ENCODE measurements at places on chromosomes 11 and 22. TPM values are rescaled to one million over a fixed set of nuclear protein-coding genes. Genes with fewer than 3 reads are reported as not detected.

The TYR gene
- polyA plus RNA-seq, result not detected

The MMP10 gene
- not detected for polyA plus RNA-seq

DNA sequence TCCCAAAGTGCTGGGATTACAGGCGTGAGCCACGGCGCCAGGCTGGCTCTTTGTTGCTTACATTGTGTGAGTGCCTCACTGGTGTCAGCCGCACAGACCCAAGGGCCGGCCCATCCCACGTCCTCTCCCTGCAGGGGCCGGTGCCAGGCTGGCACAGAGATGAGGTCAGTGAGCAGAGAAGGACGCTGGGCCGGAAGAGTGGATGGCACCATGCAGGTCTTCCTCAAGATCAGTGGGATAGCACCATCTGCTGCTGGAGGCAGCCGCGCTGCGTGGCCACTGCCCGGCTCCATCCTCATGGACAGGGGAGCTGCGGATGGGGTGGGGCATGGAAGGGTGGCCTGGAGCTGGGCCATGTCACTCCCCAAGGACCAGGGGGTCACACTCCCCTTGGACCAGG lies 22.0 kb upstream of the FGF4 start:
- no peak for DNase-seq

DNA sequence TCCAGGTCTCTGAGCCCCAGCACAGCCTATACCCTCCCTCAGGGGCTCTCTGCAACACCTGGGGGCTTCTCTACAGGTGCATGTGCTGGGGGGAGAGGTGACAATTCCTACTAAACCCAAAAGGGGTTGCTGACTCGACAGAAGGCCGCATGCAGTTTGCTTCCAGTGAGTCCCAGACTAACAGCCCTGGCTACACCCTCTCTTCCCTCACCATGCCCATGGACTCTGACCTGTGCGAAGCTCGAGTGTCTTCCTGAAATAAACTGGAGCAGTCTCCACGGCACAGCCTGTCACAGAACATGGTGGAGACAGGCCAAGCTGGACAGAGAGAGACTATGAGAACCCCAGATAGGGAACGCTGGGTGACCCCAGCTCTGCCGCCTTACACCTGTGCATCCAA lies 16.6 kb downstream of the PLEKHA7 start:
- no peak for DNase-seq

GRCh38 chr22:33271390-33272161 lies 213.4 kb upstream of the SYN3 start:
- peak; percentile 89 for DNase-seq

- DNase-seq, result no peak
Observed at GRCh38 chr11:110892741-110893285, 180.6 kb upstream of the ARHGAP20 start.

DNA sequence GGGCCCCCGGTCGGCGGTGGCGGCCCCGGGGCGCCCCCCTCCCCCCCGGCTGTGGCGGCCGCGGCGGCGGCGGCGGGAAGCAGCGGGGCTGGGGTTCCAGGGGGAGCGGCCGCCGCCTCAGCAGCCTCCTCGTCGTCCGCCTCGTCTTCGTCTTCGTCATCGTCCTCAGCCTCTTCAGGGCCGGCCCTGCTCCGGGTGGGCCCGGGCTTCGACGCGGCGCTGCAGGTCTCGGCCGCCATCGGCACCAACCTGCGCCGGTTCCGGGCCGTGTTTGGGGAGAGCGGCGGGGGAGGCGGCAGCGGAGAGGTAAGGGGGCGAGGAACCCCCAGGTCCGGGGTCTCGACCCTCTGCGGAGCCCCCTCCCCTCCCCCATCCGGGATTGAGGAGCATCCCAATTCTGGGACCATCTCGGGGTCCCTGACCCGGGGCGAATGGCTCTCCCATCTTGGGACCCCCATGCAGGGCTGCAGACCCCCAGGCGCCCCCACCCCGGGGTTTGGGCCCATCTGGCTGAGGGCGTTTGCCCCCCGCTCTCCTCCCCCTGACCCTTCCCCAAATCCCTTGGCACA lies 431 bp downstream of the KMT2A start:
- DNase-seq, result peak; percentile 65

- DNase-seq, result no peak
Observed at GRCh38 chr11:70246196-70246595, 24.3 kb upstream of the PPFIA1 start.

The DRICH1 gene
- polyA plus RNA-seq, result 0.38 TPM

DNA sequence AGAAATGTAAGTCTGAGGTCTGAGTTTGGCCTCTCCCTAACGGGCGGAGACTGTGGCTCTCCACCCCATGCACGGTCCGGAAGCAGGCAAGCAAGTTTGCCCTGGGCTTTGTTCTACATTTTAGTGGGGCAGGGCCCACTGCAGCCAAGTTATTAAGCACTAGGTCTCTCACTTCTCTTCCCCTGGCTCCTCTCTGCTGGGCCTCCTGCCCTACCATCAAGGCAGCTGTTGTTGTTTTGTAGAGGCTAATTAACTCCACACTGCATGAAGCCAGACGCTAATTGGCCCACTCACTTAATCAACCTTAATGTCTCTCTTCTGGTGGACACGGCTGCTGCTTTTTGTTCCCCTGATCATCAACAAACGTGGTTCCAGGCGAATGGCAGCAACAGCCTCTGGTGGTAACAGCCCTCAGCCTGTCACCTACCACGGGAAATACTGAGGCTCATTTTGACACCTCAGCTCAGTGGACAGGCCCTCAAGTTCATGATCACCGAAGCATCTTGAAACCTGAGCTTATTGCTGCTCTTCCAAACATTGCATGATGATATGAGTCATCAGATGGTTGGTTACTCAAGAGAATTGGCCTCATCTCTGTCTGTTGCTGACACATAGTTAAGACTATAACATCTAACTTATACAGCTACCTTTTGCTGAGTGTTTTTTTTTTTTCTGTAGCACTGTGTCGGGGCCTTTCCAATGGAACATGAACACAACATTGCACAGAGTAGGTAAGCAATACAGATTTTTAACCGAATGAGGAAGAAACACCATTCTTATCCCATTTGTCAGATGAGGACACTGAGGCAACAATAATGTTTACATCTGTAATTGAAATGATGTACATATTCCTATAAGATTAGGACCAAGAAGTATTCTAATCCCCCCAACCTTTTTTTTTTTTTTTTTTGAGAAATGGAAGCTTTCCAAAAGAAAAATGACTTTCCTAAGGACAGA lies 20.8 kb upstream of the LMO2 start:
- peak; percentile 67 for DNase-seq

DNA sequence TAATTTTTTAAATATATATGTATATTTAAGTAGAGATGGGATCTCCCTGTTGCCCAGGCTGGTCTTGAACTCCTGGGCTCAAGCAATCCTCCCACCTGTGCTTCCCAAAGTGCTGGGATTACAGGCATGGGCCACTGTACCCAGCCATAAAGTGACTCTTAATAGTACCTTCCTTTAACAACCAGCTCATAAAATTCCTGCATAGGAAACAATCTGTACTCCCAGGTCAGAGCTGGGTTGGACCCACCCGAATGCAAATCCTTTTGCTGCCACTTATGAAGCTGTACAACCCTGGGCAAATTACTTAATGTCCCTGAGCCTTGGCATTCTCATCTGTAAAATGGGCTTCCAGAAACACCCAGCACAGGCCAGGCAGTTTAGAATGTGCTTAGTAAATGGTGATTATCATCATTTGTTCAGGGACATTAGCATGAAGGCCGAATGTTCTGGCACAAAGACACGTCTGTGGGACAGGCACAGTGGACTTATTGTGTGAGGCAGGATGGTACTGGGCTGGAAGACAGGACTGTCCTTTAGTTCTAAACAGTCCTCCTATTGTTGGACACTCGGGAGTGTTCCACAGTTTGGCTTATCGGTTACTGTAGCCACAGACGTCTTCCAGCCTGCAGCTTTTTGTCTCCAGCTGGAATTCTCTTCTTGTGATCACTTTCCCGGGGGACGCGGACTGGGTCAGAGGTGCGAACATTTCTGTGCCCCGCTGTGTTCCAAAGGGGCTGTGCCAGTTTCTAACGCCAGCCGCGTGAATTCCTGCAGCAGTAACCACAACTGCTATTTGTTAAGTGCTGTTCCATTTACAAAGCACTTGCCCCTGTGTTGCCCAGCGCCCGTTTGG lies 6.0 kb downstream of the PDXP start:
- DNase-seq, result no peak

GRCh38 chr11:250740-251299 lies 14.0 kb downstream of the PSMD13 start:
- DNase-seq, result peak; percentile 85

The STT3A gene
- polyA plus RNA-seq, result 19.8 TPM

- no peak for DNase-seq
Observed at GRCh38 chr22:31038686-31039085, 42.4 kb upstream of the SMTN start.

The NCAM1 gene
- 1.8 TPM for polyA plus RNA-seq

GRCh38 chr11:14821031-14821430 lies 71.0 kb downstream of the CYP2R1 start:
- no peak for DNase-seq

DNA sequence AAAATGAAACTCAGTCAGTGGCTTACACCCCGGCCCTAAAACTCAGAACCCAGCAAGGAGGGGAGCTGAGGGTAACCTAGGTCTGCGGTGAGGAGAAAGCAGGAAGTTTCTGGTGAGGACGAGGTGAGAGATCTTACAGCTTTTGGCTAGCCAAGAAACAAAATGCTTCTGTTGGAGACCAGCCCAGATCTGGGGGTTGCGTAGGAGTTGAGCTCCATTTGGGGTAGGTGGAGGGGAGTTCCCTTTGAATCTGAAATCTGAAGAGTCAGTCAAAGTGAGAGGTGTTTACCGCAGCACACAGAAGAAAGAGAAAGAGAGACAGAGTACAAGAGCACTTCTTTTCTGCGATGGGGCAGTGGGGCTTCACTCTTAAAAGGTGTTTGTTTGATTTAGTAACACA lies 29.6 kb downstream of the EHF start:
- DNase-seq, result no peak

The SLC1A2 gene
- not detected for polyA plus RNA-seq

DNA sequence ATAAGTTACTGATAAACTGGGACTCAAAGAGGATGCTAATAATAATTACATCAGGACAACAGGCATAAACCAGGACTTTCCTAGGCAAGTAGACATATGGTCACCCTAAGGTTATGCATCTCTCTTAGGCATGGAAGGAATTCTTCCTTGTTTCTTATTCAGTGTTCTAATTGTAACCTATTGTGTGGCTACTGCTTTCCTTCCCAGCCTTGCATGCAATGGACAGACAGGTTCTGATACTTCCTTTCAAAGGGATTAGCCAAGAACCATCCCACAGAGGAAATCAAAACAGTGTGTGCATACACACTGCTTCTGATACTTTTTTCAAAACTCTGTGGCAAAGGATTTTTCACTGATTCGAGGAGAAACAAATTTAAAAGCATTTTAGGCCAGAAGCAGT lies 48.3 kb downstream of the RRAS2 start:
- no peak for DNase-seq

GRCh38 chr11:97772705-97773104 lies 1248.0 kb upstream of the CNTN5 start:
- DNase-seq, result no peak

DNA sequence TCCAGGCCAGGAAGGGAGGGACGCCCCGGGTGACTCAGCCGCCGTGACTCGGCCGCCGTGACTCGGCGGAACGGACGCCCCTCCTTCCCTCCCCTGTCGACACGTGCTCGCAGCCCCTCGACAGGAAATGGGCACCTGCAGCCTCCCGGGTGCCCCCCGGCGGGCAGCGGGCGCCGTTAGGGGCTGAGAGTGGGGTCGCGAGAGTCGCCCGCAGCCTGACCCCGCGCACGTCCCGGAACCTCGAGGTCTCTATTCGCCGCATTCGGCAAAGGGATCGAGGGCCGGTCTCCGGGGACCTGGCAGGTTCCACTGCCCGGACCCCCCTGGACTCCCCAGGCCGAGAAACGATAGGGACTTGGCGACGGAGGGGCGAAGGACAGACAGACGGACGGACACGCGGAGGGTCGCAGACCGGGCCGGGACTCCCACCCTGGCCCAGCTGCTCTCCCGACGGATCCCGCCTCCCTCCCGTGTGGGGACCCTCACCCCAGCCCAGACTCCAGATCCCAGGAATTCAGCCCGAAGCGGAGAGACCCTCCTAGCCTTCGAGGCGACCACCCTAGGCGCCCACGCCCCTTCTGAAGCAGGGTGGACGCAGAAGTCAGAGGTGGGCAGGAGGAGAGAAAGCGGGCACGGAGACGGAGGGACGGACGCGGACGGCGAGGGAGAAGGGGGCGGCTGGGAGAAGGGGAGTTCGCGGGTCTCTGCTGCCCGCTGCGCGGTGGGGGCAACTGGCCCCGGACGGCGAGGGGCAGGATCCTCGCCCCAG lies 648 bp downstream of the FOSL1 start:
- DNase-seq, result peak; percentile 81

GRCh38 chr11:32279672-32280071 lies 155.7 kb downstream of the WT1 start:
- DNase-seq, result no peak

DNA sequence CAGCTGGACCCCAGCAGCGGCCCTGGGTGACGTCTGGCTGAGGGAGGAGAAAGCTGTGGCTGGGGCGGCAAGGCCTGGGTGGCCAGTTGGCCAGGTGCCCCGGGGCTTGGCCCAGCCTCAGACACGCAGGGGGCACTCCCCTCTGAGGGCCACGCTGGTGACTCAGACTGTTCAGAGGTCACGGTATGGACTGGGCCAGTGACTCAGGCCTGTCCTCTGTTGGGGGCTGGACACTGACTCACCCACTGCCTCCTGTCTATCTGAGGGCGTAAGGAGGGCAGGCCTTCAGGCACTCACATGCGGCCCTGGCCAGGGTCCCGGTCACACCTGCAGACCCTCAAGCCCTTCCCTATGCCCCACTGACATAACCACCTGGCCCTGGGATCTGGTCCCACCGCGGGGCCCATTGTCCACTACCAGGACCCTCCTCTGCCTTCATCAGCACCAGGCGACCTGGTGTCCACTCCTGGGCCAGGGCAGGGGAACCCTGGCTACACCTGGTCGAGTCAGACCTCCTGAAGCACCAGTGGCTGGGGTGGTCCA lies 3.7 kb upstream of the MUC5AC start:
- DNase-seq, result peak; percentile 79

DNA sequence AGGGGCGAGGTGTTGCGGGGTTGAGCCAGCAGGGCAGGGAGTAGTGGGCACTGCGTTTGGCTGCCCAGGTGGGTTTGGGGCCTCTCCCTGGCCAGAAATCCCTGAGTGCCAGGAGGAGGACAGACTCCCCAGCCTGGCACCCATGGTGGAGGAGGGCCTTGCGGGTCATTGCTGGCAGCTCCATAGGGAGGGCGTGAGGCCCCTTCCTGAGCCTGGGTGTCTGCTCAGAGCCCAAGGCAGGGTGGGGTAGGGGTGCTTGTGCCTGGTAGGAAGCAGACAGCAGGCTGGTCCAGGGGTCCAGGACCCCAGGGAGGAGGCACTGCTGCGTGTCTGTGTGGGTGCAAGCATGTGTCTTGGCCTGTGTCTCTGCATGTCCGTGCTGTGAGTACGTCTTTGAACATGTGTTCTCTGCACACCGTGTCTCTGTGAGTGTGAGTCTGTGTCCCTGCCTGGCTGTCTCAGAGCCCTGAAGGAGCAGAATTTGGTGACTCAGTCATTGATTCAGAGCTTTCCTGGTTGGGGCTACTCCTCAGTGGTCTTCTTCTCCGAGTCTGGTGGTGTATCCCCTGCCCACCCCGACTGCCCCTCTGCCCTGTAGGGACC lies 3.9 kb downstream of the TSPAN4 start:
- no peak for DNase-seq

GRCh38 chr22:46738647-46739093 lies 618 bp upstream of the CERK start:
- DNase-seq, result peak; percentile 53

The VPREB1 gene
- not detected for polyA plus RNA-seq

Measured in aorta (tissue), 5 donors.